ENCODE measurements at places on chromosomes 1 and 21.

GRCh38 chr1:155680531-155680930 lies 8.0 kb downstream of the YY1AP1 start:
- no peak for DNase-seq

DNA sequence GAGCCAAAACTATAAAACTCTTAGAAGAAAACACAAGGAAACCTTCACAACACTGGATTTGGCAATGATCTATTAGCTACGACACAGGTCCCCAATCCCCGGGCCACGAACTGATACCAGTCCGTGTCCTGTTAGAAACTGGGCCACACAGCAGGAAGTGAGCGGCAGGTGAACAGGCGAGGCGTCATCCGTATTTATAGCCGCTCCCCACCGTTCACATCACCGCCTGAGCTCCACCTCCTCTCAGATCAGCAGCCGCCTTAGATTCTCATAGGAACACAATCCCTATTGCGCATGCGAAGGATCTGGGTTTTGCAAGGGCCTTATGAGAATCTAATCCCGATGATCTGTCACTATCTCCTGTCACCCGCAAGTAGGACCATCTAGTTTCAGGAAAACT lies 11.9 kb downstream of the TFB2M start:
- DNase-seq = no peak

- no peak for DNase-seq
Measured at GRCh38 chr1:42739753-42740700, at the start of gene CLDN19. CLDN19 (minus strand) TSS chr1:42740236; CDS start chr1:42740063, 173 bp downstream.

- DNase-seq = no peak
Measured at GRCh38 chr1:198176179-198176578, 19.4 kb downstream of the NEK7 start.

DNA sequence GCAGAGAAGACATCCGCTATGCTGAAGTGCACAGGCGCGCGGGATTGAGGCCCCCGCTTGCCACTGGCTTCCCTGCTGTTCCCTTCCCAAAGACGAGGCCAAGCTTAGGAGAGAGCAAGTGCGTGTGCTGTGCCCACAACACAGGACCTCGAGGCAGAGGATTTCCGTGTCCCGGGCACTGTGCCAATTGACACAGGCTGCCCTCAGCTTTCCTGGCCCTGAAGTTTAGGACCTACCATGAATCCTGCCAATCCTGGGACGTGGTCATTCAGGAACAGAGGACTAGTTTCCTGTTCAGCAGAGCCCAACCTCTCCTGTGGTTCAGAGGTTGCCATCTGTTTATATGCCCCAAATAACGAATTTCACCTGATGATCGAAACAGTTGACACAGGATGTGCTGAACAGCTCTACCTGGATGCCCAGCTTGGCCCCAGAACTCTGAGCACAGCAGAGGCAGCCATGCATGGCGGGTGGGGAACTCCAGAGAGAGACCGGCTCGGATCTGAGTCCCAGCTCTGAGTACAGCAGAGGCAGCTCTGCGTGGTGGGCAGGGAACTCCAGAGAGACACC lies 22.0 kb downstream of the SLC37A1 start:
- no peak for DNase-seq

- DNase-seq = no peak
Measured at GRCh38 chr1:111723091-111723806, 15.9 kb downstream of the INKA2 start.

DNA sequence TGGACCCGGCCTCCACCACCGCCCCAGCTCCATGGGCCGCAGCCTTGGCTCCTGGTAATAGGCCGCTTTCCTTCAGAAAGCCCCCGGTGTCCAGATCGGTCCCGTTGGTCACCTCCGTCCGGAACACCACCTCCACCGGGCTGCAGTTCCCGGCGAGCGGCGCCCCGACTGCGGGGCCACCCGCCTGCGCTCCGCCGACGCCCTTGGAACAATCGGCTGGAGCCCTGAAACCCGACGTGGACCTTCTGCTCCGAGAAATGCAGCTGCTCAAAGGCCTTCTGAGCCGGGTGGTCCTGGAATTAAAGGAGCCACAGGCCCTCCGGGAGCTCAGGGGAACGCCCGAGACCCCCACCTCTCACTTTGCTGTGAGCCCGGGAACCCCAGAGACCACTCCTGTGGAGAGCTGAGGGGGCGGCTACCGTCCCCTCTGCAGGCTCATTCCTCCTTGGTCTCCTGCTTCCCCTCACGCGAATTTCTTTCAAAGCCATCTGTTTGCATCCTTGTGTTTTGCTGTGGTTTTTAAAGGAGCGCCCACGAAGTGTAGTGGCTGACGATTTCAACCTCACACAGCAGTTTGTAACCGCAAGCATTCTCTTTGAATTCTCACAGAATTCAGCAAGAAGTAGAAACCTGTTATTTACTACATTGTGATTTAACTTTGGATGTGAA lies 6.0 kb downstream of the FCRLB start:
- no peak for DNase-seq

GRCh38 chr1:33927721-33928120 lies 63.8 kb downstream of the HMGB4 start:
- DNase-seq = no peak

DNA sequence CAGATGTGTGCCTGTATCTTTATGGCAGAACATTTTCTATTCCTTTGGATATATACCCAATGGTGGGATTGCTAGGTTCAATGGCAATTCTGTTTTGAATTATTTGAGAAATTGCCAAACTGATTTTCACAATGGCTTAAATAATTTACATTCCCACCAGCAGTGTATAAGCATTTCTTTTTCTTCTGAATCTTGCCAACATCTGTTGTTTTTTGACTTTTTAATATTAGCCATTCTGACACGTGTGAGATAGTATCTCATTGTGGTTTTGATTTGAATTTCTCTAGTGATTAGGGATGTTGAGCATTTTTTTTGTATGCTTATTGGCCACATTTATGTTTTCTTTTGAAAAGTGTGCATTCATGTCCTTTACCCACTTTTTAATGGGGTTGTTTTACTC lies 864.3 kb upstream of the ADAMTS5 start:
- DNase-seq = no peak

GRCh38 chr1:36765785-36766300 lies 268.5 kb downstream of the GRIK3 start:
- DNase-seq = no peak

DNA sequence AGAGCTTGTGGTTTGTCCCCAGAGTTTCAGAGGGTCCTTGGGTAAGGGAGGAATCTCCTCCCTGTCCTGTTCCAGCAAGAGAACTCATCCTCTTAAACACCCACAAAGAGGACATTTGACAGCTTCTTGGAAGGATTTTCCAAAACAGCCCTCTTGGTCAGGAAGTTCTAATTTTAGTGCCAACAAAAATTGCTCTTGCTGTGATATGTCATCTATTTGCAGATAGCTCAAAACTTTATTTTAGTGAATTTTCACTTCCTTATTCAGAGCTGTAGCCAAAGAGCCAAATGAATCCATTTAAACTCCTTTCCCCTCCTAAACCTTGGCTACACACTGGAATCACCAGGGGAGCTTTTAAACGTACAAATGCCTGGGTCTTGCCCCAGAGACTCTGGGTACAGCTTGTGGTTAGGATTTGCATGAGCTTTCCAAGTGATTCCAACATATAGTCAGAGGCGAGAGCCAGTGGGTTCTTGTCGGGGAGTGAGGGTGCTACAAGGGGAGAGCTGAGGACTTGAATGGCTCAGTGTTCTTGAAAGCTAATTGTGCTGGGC lies 11.8 kb upstream of the RASSF5 start:
- DNase-seq = no peak

- DNase-seq = no peak
Measured at GRCh38 chr1:169129109-169129784, 22.8 kb downstream of the ATP1B1 start.

- DNase-seq = no peak
Measured at GRCh38 chr1:159895836-159896545, 4.0 kb downstream of the CFAP45 start.

- DNase-seq = peak; percentile 25
Measured at GRCh38 chr1:235583511-235584001, 66.0 kb downstream of the GNG4 start.

- no peak for DNase-seq
Measured at GRCh38 chr1:157776971-157777391, at the start of gene FCRL2. FCRL2 (minus strand) TSS chr1:157777132; CDS start chr1:157777073, 59 bp downstream.

DNA sequence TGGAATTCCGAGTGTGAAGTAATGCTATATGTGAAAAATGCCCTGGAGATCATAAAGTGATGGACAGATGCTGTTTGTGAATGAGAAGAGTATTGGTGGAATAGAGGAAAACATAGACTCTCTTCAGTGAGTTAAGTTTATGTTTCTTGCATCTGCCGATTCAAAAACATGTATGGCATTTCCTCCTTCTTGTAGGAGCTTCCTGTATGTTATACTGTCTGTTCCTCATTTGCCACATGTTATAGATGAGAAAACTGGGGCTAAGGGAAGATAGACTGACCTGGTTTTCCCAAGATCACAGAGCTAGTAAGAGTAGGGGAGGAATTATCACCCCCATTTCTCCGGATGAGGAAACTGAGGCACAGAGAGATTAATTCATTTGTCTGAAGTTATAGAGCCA lies 41.1 kb upstream of the IL20 start:
- no peak for DNase-seq

- DNase-seq = no peak
Measured at GRCh38 chr1:167173516-167174184, 47.0 kb upstream of the POU2F1 start.

- no peak for DNase-seq
Measured at GRCh38 chr1:3599286-3599811, 12.0 kb downstream of the MEGF6 start.

- no peak for DNase-seq
Measured at GRCh38 chr1:31515056-31515775, 61.1 kb upstream of the TINAGL1 start.

- DNase-seq = peak; percentile 6
Measured at GRCh38 chr1:42431514-42431913, 24.3 kb downstream of the ZMYND12 start.

- DNase-seq = no peak
Measured at GRCh38 chr1:167860231-167860923, 53.6 kb downstream of the ADCY10 start.

- DNase-seq = no peak
Measured at GRCh38 chr21:36839123-36839522, 127.3 kb downstream of the HLCS start.

DNA sequence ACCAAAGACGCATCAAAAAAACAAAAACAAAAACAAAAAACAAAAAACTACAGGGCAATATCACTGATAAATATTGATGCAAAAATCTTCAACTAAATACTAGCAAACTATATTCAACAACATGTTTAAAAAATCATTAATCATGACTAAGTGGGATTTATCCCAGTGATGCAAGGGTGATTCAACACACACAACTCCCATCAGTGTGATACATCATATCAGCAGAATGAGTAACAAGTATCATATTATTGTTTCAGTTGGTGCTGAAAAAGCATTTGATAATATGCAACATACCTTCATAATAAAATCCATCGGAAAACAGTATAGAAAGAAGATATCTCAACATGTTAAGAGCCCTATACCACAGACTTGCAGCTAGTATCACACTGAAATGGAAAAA lies 953.0 kb downstream of the AMY1C start:
- DNase-seq = no peak

- DNase-seq = no peak
Measured at GRCh38 chr1:248416226-248416625, 13.4 kb downstream of the OR2T1 start.

DNA sequence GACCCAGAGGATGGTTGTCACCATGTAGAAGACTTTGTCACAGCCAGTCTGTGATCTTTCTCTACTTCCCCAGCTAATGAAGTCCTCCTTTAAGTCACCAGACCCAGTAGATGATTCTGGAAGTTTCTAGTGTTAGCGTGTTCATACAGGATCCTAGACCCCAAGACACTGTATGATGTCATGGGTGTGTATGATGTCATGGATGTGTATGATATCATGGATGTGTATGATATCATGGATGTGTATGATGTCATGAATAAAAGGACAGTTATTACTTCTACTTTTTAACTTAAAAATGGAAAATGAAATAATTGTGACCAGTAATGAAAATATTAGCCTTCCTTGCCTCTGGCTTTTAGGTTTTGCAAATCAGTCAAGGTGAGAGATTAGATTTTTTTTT lies 260.0 kb downstream of the FMN2 start:
- DNase-seq = no peak

GRCh38 chr1:228104526-228105269 lies 1.6 kb upstream of the C1orf35 start:
- no peak for DNase-seq

- no peak for DNase-seq
Measured at GRCh38 chr1:44027320-44027719, 3.9 kb downstream of the SLC6A9 start.

- DNase-seq = no peak
Measured at GRCh38 chr1:224266915-224267856, 62.8 kb downstream of the NVL start.

DNA sequence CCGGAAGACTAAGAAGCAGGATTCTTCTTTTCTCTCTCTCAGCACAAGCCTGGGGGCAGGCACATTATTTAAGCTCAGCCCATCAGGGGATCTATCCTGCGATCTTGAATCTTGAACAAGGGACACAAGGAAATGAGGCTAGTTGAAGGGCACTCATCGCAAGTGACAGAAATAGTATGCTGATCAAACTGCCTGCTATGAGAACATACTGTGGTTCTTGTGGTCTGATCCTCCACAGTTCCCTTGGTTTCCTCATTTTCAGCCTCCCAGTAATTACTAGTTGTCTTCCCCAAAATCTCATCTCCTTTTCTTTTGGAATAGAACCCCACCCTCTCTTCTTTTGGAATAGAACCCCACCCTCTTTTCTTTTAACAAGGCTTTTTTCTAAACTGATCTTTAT lies 6.5 kb downstream of the ANKRD45 start:
- no peak for DNase-seq
